ENCODE measurements at places on chromosomes 2 and 18.

DNA sequence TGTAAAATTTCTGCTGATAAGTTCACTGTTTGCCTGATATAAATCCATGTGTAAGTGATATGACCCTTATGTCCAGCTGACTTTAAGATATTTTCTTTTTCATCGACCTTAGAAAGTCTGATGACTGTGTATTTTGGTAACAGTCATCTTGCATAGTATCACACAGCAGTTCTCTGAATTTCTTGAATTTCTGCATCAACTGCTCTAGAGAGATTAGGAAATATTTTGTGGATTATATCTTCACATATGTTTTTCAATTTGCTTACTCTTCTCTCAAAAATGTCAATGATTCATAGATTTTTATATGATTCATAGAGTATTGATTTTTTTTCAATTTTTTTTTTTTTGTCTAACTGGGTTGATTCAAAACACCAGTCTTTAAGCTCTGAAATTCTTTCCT lies 945.3 kb downstream of the TRIB2 start:
- DNase-seq: peak; percentile 45

GRCh38 chr2:144461308-144461766 lies 58.6 kb downstream of the ZEB2 start:
- DNase-seq: no peak

- DNase-seq: no peak
These were observed 167.3 kb upstream of the SRD5A2 start for GRCh38 chr2:31748041-31748440.

GRCh38 chr2:25247792-25248512 lies 79.6 kb upstream of the POMC start:
- DNase-seq: no peak

Data from adipocyte (in vitro differentiated cells).